Foreskin keratinocyte (primary cell): ENCODE measurements at places on chromosomes 12 and 14.

- no peak for DNase-seq
These were observed 82.0 kb downstream of the PRKCH start for GRCh38 chr14:61403411-61403810.

DNA sequence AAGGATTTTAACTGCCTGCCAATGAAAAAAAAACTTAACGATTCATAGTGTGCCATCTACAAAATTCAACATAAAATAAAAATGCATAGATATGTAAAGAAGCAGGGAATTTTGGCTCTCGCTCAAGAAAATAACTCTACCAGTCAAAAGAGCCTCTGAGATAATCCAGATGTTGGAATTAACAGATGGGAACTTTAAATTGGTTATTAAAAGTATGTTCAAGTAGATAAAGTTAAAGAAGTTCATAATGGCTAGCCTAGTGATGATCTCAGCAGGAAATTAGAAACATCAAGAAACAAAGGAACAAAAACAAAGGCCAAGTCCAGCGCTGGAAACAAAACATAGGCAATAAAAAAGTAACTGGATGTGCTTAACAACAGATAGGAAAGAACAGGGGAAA is 23.1 kb downstream of the PIK3C2G start:
- DNase-seq: no peak

GRCh38 chr12:6934110-6934509 is 6.4 kb downstream of the ATN1 start:
- DNase-seq: no peak

GRCh38 chr12:19388131-19388549 is 51.2 kb upstream of the AEBP2 start:
- DNase-seq: no peak

- no peak for DNase-seq
These were observed 17.9 kb upstream of the P2RX7 start for GRCh38 chr12:121114806-121115205.

DNA sequence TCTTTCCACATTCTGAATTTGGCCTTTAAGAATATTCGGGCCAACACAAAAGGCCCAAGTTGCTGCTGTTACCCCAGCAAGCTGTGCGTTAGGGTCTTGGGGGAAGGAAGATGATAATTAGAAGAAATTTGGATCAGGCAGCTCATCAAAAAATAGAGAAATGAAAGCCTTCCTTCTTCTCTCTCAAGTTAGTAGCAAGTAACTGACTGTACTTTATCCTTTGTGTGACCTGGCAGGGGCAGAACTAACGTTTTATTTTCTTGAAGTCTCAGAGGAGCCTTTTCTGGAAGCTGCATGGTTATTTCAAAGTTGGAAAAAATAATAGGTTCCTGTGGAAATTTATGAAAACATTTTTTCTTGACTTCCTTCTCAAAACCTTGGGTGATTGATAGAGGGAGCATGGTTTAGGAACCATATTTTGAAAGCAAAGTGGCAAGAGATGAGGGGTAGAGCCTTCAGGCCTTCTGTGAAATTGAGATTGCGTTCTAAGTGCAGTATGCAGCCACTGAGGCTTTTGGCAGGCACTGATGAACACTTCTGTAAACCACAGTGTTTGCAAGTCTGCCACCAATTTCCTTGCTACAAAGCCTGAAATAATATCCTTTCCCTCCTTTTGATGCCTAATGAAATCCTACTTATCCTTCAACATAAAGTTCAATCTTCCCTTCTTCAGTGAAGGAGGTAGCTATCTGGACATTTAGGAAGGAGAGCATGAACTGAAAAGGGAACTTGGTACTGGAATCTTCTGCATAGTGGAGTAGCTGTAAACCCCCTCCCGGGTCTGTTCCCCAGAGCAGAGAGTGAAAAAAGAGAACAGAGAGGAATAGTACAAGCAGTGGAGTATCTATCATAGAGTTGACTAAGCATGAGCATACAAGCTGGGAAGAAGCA is 123.2 kb downstream of the FGD4 start:
- DNase-seq: no peak

DNA sequence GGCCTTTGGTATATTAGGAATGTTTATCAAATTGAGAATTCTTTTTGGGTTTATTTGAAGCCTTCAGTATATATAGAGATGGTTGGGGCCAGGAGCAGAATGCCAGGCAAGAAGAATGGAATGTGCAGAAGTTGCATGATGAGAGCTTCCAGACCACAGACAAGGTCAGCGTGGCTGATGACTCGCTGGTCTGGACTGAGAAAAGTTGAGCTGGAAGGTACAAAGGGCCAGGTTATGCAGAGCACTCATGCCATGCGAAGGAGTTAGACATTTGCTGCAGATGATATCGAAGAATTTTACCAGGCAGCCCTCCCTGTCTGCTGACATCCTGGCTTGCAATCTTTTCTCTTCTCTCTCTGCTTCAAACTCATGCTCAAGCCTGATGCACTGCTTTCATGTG is 196.2 kb upstream of the ARHGAP5 start:
- no peak for DNase-seq

GRCh38 chr12:132186208-132186856 is 42.1 kb downstream of the NOC4L start:
- DNase-seq: no peak

GRCh38 chr12:68239309-68239982 is 13.8 kb upstream of the IL26 start:
- DNase-seq: no peak

DNA sequence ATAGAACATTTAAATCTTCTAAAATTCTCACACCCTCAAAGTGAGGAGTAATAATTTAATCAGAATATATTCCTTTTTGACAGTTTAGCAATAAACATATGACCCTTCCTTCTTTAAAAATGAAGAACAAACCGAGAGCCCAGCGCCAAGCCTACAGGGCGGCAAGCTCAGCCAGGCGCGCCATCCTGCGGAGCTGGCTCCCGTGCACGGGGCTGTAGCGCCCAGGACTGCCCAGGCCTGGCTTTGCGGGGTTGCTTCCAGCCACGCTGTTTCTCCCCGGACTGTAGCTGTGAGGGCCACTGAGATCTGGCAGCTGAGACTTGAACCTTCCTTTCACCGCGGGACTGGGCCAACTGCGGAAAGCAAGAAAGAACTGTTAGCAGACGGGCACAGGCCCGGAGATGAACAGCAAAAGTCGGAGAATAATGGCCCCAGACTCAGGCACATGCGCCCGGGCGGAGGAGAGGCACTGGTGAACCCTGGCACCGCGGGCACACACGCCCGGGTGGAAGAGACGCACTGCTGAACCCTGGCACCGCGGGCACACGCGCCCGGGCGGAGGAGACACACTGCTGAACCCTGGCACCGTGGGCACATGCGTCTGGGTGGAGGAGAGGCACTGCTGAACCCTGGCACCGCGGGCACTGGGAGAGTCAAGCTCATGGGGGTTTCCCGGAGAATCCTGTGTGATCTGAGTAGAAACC is 16.6 kb downstream of the PGAM5 start:
- DNase-seq: no peak

- DNase-seq: no peak
These were observed 120.3 kb upstream of the PLEKHG7 start for GRCh38 chr12:92582475-92582874.

DNA sequence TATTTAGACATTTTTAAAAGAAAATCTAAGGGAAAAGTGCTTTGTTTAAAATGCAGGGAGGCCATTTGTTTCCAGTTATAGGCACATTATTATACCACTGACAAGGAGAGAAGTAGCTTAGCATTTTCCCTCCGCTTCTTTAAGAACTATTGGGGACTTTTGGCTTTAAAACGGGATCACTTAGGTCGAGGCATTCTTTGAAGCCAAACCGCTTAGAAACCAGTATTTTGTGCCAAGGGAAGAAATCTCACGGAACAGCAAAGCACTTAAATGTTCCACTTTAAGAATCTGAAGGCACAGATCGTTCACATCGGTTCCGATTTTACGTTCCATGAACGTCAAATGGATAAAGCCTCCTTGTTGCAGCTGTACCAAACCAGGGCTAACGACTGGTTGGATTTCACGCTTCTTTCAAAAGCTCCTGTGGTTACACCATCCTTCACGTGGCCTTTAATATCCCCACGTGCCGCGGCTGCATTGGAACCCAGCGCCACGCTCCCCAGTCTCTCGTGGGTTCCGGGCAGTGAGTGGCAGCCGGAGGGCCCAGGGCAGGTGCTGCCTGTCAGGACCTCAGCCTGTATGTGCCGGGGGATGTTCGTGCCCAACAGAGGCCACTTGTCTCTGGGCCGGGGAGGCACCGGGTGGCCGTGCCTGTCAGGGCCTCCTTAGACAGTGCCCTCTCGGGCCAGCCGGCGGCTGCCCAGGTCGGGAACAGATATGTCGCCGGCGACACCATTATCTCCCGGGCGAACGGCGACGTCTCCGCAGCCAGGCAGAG is 195.4 kb downstream of the KIF26A start:
- no peak for DNase-seq

- no peak for DNase-seq
These were observed 63.1 kb upstream of the RIN3 start for GRCh38 chr14:92450351-92451070.

DNA sequence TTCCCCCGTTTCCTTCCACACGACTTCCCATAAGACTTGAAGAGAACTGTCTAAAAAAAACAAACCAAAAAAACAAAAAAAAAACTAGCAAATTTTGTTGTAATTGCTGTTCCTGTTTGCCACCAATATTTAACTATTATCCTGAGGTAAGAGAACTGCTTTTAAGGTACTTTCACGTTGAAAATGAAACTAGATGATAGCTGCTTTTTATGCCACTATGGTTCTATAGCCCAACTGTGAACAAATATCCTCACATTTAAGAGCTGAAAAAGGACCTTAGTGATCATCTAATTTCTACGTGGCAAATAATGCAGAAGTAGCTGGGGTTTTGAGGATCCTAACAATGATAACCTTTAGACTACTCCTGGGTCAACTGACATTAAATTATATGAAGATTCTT is 98.6 kb downstream of the TAOK3 start:
- no peak for DNase-seq

GRCh38 chr12:89391726-89392336 is 39.5 kb upstream of the DUSP6 start:
- DNase-seq: no peak

GRCh38 chr12:39300799-39301198 is 142.1 kb downstream of the KIF21A start:
- DNase-seq: no peak

DNA sequence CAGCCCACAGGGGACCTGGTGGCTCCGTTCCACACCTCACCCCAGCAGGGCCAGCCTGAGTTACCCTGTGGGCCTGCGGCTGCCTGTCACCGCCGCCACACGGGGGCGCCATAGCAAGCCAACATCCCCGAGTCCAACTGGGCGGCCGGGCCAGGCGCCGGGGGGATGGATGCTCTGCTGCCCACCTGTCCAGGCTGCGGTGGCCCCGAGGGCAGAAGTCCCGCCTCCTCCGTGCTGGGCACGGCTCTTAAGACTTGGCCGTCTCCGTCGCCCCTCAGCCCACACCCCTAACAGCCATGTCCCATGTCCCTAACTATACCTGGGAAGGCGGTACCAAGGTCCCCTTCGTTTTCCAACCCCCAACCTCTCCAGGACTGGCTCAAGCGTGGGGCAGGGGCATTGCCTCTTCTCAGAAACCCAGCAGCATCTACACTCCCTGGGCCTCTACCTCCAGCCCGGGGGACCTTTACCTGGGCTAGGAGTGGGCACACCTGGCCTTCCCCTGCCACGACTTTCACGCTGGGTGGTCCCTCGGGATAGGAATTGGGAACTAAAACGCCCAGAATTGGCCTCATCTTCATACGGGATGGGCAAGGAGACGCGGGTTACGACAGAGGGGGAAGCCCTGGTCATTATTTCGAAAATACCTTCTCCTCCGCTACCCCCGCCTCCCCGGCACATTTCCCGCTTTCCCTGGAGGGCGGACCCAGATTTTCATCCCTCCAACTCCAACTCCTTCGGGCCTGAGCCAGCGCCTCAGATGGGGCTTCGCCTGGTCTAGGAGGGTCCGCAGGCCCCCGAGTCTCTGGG is 1.1 kb upstream of the CYP46A1 start:
- DNase-seq: peak; percentile 17

GRCh38 chr12:2796187-2796666 is 1.5 kb downstream of the FKBP4 start:
- DNase-seq: no peak

GRCh38 chr12:68207276-68207675 is 18.3 kb downstream of the IL26 start:
- DNase-seq: no peak

- no peak for DNase-seq
These were observed 142.4 kb upstream of the SLC16A7 start for GRCh38 chr12:59453475-59453874.

- no peak for DNase-seq
These were observed 6.9 kb upstream of the TUBA1A start for GRCh38 chr12:49195736-49196135.

DNA sequence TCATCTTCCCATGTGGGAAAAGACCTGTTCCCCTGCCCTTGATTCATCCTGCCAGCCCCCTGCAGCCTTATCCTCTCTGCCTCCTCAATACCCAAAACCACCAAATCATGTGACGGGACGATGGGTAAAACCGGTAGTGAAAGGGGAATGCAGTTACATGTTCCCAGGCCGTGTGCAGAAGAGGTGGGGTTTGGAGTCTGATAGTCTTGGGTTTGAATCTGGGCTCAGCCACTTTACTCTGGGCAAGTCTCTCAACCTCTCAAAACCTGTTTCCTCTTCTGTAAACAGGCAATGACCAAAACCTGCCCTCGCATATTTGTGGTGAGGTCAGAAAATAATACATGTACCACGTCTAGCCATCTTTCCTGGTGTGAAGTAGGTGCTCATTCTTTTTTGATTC is 123.0 kb downstream of the PLXNC1 start:
- no peak for DNase-seq

- DNase-seq: no peak
These were observed 28.8 kb upstream of the CLMN start for GRCh38 chr14:95348395-95349080.
